ENCODE measurements at places on chromosomes 4 and X.
A peak's percentile ranks its signal among the peaks of the same experiment; 100 is the strongest.

DNA sequence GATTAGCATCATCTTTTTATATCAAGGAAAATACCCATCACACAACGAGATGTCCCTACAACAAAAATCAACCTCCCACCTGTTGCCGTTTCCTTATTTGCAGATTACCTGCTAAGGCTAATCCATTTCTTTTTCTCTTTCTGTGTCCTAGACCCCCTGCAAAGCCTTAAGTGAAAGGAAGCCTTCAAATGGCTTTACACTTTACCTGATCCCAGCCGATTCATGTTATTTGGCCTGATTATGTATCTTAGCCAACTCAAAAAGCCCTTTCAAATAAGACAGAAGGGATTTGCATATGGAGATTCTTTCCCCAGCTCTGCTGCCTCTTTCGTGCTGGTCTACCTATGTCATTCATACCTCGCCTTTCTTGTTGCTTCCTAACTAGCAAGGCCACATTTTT is 14.4 kb downstream of the ABCG2 start:
- DNase-seq = no peak

GRCh38 chr4:32645653-32646052 is 1925.5 kb downstream of the PCDH7 start:
- no peak for DNase-seq

GRCh38 chr4:59855630-59856352 is 1344.3 kb upstream of the ADGRL3 start:
- DNase-seq = no peak

GRCh38 chr4:85707611-85708010 is 232.7 kb downstream of the ARHGAP24 start:
- DNase-seq = no peak

DNA sequence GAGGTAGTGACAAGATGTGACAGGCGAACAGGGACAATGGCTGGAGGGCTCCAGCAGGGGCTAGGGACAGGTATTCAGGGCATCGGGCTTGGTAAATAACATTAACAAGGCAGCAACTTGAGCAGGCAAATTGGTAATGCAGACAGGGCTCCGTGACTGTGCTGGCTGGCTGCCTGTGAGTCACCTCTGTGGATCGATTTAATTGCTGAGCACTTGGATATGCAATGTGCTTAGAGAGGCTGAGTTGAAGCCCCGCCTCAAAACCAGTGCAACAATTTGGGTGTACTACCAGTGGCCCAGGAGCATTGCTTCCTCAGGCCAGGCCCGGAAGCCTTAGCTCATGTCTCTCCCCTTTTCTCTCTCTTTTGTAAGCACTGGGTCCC is 19.5 kb downstream of the CNGA2 start:
- DNase-seq = peak; percentile 63

DNA sequence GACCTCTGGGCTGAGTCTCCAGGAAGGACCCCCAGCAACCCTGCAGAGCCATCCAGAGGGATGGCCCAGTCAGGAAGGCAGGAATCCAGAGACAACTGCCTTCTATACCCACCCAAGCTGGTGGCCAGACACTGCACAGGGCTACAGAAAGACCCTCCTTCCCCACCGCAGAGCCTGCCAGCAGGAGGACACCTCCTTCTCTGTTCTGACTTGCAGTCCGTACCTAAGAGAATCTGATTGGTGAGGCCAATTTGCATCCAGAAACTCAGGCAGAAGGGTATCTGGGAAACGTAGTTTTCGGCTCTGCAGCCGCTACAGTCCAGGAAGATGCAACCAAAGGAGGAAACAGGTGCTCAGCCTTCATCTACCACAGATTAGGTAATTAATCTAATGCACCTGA is 155.4 kb upstream of the FRG1 start:
- DNase-seq = no peak

DNA sequence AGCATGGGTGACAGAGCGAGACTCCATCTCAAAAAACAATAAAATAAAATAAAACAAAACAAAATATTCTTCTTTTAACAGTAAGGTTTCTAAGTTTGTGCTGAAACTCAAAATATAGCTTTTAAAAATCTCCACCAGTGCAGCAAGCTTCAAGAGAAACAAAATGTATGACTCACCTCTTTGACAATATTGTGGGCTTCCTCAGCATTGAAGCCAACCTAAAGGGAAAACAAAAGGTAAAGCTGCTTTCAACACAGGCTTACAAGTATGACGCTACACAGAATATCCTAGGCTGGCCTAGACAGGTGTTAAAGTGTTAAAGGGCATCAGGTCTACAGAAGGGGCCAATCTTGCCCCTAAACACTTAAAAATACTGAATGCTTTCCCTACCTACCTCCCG is 1.2 kb downstream of the DYNLT3 start:
- DNase-seq = no peak

- peak; percentile 36 for DNase-seq
Observed at GRCh38 chr4:139416073-139416673, 37.7 kb upstream of the RAB33B start.

DNA sequence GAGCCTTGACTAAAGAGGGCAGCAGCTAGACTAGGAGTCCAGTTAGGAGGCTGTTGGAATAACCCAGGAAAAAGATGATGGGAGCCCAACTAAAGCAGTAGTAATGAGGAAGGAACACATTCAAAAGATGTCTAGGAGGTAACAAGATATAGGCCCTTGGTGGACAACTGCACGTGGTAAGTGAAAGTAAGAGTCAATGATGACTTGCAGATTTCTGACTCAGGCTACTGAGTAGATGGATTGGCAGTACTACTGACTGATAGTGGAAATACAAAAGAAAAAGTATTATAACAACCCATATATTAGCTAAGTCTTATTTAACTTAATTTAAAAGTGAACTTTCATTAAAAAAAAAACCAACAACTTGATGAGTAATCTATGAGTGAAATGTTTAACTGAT is 74.0 kb downstream of the PAK3 start:
- DNase-seq = no peak

DNA sequence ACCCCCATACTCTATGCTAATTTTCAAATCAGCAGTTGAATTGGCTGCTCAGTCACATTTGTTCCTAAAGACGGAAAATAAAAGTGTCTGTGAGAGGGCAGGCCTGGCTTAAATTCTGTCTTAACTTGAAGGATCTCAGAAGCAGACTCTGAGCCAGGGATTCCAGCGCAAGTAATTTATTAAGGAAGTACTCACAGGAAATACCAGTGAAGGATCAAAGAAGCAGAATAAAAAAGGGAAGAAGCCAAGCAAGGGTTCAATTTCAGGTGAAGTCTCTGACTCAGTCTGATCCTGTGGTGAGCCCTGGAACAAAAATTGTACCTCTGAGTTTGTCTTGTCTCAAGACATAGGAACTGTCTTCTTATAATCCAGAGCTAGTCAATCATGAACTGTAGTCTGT is 52.2 kb downstream of the IL1RAPL1 start:
- DNase-seq = no peak

DNA sequence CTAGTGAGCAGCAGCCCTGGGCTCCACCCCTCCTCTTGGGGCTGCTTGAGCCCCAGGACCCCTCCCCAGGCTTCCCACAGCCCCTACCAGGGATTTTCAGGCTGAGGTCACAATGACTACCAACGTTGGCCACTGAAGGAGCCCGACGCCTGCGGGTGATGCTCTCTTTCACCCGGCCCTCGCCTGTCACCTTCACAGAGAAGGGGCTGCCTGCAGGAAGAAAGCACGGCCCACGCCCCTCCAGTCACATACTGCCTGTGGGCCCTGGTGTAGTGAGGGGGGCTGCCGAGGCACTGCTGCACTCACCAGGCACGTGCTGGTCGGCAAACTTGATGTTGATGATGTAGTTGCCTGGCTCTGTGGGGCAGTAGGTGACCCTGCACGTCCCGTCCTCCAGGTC is 22.0 kb downstream of the FLNA start:
- DNase-seq = no peak

GRCh38 chr4:70713453-70714078 is 8.2 kb upstream of the RUFY3 start:
- no peak for DNase-seq

DNA sequence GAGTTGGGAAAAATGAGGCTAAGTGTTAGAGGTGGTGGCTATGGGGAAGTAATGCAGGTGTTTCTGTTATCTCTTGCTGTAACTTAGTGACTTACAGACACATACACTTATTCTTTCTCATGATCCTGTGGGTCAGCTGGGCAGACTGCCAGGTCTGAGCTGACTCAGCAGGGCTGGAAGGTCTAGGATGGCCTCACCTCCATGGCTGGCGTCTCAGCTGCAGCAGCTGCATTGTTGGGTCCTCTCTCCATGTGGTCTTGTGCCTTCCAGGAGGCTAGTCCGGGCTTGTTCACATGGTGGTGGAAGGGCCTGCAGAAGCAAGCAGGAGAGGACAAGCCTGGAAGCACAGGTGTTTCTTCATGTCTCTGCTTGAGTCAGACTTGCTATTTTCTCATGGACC is 172.7 kb downstream of the NHS start:
- no peak for DNase-seq

- no peak for DNase-seq
Observed at GRCh38 chr4:124321364-124321763, 391.2 kb downstream of the ANKRD50 start.

DNA sequence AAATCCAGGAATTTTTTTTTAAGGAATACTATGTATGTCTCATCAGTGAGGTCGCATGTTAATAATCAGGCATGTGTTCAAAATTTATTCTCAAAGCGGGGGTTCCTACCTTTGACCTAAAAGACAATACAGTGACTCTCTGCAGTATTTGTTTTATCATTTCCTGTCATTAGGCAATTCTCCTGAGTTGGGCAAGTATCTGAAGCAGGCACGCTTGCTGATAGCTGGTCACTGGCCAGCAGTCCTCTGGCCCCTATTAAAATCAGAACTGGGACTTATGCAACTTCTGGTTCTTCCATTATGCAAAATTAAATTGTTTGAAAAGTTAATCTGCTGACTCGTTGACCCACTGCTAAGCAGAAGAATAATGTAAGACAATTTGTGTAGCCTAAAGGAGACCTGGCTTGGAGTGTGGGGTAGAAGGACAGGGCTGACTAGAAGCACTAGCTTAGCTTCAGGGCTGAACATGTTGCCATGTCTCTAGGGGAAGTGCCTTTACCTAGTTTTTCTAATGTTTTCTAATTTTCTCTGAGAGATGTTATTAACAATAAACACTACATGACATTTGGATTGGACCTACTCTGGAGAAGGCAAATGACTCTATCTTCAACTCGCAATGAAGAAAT is 36.0 kb upstream of the GABRA2 start:
- no peak for DNase-seq

- no peak for DNase-seq
Observed at GRCh38 chr4:76610751-76611547, 175.9 kb downstream of the SHROOM3 start.

DNA sequence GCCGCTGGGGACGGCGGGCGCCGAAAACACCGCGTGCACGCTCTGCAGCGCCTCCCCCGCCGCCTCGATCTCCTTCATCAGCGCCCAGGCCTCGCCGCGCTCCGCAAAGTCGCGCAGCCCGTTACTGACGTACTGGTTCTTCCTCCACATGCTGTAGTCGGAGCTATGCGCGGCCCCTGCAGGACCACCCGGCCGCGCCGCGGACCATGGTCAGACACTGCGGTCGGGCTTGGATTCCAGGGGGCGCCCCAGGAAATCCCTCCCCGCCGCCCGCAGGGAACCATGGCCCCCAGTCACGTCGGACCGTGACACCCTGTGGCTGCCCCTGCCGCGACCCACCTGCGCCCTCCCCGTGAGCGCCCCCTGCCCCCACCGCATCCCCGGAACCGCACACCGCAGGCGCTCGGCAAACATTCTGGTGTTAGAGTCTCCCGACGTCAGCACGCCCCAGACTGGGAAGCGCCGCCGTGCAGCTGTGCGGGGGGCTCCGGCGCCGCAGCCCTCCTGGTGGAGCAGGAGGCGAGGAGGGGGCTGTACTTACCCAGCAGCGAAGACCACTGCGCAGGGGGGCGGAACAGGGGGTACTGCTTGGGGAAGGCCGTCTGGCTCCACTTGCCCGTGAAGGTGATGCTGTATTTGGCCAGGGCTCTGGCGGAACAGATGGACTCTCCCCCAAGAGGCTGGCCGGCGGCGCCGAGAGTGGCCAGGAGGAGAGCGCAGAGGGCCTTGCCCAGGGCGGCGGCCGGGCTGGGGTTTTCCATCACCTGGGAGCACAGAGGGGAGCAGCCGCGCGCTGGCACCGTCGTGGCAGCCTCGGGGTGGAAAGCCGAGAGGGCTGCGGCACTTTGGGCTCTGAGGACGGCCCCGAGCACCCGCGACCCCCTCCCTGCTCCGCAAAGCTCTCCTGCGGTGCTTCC is 814 bp downstream of the SPON2 start:
- DNase-seq = no peak

- DNase-seq = no peak
Observed at GRCh38 chr4:13700021-13700857, 72.7 kb upstream of the BOD1L1 start.

DNA sequence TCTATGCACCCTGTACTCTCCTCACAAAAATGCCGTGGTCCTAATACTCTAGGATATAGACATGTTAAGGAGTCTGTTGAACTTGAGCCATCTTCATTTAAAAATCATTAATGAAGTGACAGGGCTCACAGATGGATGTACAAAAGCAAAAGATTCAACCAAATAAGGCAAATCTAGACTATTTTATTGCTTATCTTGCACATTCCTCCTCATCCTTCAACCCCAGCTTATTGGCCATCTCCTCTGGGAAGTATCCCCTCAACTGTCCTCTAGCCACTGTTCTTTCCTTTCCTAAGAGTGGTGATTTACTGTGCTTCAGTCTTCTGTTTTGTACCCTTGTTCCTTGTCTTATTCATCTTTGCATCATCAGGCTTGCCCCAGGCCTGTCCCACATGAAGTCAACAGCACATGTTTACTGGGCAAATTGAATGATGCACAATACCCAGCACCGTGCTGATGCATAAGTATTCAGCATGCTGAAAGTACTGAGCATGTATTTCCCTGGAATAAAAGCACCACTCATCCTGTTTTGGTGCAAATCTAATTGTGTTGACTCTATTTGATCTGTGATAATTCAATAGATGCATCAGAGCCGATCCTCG is 287.3 kb upstream of the CLNK start:
- DNase-seq = no peak

- no peak for DNase-seq
Observed at GRCh38 chrX:14802943-14803710, 69.7 kb downstream of the FANCB start.

GRCh38 chrX:21723084-21723483 is 34.8 kb downstream of the SMPX start:
- DNase-seq = no peak

DNA sequence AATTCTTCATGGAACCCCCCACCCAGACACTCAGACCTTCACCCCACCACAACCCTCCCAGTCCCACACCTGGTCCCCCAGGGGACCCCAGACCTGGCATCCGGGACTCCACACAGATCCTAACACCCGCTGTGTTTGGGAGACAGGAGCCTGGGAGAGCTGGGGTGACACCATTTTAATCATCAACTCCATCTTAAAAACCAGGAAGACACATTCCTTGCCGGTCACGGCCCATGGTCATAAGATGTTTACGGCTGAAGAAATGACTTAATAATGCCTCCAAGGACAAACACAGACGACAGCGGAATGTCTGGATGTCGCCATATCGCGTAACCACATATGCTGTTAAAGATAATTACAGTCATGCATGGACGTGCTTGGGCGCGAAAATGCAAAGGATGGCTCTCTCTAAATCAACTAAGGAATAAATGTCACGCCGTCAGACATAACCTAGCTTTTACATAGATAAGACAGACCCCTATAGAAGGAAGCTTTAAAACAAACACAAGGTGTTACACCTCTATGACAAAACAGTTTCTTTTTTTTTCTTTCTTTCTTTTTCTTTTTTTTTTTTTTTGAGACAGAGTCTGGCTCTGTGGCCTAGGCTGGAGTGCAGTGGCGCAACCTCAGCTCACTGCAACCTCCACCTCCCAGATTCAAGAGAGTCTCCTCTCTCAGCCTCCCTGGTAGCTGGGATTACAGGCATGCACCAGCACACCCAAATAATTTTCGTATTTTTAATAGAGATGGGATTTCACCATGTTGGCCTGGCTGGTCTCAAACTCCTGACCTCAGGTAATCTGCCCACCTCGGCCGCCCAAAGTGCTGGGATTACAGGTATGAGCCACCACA is 2.1 kb upstream of the DHRSX start:
- DNase-seq = no peak
